ENCODE measurements at places on chromosomes 12 and 14.

- no peak for DNase-seq
Observed at GRCh38 chr14:55351111-55351510, 60.5 kb downstream of the ATG14 start.

GRCh38 chr12:47943623-47944340 lies 19.6 kb upstream of the TMEM106C start:
- DNase-seq: no peak

DNA sequence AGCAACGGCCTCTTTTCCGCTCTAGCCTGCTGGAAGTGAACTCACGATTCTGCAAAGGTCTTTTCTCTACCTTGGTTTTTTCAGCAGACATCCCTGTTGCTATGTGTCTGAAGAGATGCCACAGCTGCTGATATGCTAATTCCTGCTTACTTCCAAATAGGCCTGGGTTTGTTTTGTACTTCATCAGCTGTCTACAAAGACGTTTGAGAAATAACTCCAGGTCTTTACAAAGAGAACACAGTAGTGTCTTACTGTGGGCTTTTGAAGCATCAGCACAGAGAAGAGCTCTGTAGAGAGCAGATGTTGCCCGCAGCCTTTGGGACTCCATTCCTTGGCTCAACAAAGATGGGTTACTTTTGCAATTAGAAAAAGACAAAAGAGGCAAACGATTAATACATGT lies 1366.5 kb downstream of the AACS start:
- no peak for DNase-seq

- no peak for DNase-seq
Observed at GRCh38 chr14:101001311-101002069, 98.0 kb upstream of the RTL1 start.

DNA sequence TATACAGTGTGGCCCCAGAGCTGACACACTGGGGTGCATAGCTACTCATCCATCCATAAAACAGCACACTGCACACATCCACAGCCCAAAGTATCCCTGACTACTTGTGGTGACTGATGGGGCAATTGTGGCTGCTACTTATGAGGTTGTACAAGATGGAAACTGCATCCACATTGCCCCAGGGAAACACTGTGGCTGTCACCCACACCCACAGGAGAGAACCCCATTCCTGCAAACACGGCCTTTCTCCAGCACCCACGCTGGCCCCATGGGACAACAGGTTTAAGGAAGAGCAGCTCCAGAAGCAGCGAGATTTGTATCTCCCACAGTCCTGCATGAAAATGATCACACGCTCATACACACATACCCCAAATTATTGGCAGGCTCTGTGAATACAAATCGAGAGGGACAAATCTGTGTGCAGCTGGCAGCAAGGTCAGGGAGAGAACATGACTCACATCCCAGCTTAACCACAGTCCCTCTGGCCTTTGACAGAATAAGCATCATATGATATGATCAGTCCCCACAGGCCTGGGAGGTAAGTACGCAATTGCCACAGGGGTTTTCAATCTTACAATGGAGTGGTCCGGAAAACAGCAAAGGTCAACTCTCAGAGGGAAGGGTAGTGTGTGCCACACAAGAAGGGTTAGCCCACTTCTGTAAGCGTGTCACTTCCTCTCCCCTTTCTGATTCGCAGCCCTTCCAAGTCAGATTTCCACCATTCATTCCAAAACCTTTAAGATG lies 61.9 kb downstream of the ESR2 start:
- DNase-seq: no peak

DNA sequence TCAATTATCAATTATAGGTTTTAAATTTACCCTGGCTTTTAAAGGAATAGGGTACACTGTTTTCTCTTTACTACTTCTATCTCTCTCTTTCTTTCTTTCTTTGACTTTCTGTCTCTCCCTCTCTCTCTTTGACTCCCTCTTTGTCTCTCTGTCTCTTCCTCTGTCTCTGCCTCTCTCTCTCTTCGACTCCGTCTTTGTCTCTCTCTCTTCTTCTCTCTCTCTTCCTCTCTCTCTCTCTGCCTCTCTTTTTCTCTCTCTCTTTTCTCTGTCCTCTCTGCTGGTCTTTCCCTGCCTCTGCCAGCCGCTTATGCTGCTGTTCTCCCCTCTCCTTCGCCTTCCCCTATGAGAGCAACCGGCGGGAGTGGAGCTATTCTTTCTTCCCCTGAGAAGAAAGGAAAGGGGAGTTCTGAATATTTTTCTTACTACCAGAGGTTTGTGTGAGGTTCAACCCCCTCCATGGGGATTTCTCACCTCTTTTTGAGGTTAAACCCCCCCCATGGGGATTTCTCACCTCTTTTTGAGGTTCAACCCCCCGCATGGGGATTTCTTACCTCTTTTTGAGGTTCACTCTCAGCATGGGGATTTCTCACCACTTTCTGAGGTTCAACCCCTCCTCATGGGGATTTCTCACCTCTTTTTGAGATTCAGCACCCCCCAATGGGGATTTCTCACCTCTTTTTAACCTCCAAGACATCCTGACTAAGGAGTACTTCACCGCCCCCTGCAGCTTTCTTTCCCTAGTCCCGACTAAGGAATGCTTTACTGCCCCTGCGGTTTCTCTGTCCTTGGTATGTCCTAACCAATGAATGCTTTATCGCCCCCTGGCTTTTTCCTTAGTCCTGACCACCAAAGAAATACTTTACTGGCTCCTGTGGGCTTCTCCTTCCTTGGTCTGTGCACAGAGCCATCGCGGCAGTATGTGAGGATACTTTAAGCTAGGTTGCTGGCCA lies 27.4 kb upstream of the DDHD1 start:
- DNase-seq: peak; percentile 11

- no peak for DNase-seq
Observed at GRCh38 chr12:66756631-66757030, 77.8 kb upstream of the GRIP1 start.

DNA sequence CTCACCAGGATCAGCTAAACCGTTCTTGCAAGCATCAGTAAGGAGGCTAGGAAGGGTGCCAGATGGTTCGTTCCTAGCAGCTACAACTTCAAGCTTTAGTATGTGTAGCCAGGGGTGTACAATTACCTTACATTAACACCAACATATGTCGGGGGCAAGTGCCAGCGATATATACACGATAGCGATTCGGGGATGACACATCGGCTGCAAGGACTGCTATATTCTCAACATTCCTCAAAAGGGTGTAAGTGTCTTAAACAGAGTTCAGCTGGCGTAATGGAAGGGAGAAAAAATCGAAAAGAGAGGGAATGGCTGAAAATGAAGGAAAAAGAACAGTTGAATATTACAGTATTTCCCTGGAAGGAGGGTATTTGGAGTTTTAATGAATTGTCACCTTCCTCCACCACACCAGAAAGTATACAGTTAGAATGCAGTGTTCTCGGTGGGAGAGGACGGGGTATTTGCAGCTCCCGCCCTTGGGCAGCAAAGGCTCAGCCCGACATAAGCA lies 545 bp downstream of the LIMA1 start:
- DNase-seq: no peak

DNA sequence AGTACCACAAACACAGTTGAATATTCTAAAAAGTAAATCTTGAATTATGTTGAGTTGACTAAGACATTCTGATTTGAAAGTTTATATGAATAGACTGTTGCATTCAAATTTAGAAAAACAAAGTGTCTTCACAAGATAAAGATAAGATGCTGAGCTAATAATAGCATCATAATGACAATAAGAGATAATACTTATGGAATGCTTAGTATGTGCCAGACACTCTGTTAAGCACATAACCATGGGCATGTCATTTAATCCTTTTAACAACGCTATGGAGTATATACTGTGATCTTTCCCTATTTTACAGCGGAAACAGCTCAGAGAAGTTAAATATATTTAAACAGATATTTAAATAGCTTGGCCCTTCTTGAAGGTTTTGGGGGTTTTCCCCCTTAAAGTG lies 163.4 kb downstream of the SRGAP1 start:
- DNase-seq: no peak

GRCh38 chr14:53840444-53840843 lies 116.2 kb downstream of the BMP4 start:
- DNase-seq: no peak

- no peak for DNase-seq
Observed at GRCh38 chr12:65742018-65743010, 82.0 kb upstream of the HMGA2 start.

- DNase-seq: no peak
Observed at GRCh38 chr14:20118795-20119194, 8.3 kb downstream of the OR4K17 start.

GRCh38 chr14:95609398-95609990 lies 74.6 kb downstream of the GLRX5 start:
- no peak for DNase-seq

DNA sequence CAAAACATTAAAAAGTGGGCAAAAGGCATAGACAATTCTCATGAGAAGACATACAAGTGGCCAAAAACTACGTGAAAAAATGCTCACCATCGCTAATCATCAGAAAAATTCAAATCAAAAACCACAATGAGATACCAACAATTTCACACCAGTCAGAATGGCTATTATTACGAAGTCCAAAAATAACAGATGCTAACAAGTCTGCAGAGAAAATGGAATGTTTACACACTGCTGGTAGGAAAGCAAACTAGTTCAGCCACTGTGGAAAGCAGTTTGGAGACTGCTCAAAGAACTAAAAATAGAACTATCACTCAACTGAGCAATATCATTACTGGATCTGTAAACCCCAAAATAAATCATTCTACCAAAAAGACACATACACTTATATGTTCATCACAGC lies 76.2 kb downstream of the PRKD1 start:
- DNase-seq: no peak

GRCh38 chr14:34498684-34499412 lies 36.8 kb upstream of the SPTSSA start:
- DNase-seq: no peak

DNA sequence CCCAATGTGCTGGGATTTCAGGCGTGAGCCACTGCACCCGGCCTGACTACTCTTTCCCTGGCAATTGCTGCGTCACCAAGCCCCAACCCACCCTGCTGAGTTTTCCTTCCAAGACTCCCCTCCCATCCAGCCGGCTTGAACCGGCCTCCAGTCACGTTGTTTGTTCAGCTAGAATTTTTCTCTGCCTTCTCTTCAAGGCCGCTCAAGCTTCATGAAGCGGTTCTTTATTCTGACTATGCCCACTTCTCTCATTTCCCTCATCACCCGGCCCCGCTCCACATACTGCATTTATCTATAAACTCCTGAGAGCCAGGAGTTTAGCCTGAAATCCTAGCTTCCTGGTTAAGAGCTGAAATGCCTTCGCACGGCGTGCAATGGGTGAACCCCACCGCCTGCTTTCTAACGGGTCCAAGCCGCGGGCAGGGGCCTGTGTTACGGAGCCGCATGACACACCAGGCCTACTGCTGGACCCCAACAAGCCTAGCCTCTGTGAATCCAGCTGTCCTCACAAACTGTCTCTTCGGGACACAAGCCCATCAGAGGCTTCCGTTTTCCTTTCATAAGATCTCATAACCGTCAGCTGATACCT lies 999 bp upstream of the DCAF4 start:
- no peak for DNase-seq

DNA sequence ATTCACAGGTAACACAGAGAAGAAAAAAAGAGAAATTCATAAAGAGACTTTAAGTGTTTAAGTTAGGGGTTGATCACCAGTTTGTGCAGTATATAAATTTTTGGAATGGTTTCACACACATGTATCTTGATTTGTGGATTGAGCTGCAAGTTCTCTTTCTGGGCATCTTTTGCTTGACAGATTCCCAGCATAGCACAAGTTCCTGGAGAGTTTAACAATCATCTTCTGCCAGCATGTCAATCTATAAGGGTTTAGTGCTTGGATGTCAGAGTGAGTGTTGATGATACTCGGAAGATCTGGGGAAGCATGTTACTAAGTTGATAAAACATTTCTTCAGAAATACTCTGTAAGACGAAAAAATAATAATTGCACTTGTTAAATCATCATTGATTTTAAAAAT lies 43.9 kb upstream of the FGF6 start:
- no peak for DNase-seq

DNA sequence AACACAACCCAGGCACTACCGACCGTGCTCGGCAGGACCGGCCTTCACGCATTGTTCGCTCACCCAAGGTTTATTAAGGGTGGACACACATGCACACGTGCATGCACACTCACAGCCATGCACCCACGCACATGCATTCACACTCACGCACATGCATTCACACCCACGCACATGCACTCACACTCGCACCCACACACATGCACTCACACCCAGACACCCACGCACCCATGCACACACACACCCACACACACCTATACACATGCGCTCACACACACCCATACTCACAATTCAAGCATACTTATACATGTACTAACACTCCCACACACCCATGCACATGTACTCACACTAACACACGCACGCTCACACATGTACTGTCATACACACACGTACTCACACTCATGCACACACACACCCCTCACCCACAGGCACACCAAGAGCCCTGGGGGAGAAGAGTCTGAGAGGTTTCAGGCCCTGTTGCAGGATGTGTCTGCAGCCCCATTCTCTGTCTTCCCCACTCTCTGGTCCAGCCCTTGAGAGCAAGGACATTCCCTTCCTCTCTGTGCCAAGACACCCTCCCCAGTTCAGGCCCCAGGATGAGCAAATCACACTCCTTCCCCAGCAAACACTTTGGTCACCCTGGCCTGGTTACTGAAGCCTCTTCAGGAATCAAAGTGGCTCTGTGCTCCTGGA lies 49.4 kb upstream of the BCL11B start:
- DNase-seq: no peak

DNA sequence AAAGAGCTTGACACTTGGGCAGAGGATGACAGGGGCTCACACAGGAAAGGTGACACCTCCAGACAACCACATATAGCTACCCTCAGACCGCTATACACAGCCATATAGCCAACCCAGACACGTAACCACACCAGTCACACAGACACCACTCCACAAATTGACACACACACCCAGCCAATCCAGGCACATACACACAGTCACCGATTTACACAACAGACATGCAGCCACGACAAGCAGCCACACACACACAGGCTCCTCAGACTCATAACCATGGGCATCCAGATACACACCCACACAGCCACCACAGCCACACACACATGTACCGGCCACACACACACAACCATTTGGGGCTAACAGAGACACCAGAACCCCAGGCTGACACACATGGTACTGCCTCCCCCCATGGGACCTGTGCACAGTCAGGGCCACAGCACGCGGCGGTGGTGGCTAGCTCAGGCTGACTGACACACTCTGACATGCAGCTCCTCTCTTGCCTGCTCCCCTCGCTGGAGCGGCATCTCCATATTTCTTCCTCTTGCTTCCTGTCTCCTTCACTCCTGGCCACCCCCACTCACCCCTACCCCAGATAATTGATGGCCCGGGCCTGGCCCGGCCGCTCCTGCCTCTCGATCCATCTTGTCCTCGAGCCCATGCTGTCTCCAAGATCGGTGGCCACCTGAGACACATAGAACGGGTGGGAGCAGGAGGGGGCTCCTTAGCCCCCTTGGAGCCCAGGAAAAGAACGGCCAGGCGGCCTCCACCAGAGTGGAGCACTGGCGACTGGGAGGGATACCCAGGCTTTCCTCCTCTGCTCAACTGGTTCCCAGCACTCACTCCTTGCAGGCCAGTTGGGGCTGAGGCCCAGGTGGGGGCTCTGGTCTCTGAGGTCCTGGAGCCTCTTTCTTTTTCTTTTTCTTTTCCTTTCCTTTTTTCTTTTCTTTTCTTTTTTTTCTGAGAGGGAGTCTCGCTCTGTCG lies 6.0 kb upstream of the SHMT2 start:
- DNase-seq: no peak

GRCh38 chr14:100599981-100600380 lies 12.8 kb upstream of the BEGAIN start:
- no peak for DNase-seq
